ENCODE measurements at places on chromosomes 3 and 15. TPM values are rescaled to one million over a fixed set of nuclear protein-coding genes. Genes with fewer than 3 reads are reported as not detected.

GRCh38 chr3:148211725-148212124, 486.0 kb upstream of the AGTR1 start:
- DNase-seq: no peak

DNA sequence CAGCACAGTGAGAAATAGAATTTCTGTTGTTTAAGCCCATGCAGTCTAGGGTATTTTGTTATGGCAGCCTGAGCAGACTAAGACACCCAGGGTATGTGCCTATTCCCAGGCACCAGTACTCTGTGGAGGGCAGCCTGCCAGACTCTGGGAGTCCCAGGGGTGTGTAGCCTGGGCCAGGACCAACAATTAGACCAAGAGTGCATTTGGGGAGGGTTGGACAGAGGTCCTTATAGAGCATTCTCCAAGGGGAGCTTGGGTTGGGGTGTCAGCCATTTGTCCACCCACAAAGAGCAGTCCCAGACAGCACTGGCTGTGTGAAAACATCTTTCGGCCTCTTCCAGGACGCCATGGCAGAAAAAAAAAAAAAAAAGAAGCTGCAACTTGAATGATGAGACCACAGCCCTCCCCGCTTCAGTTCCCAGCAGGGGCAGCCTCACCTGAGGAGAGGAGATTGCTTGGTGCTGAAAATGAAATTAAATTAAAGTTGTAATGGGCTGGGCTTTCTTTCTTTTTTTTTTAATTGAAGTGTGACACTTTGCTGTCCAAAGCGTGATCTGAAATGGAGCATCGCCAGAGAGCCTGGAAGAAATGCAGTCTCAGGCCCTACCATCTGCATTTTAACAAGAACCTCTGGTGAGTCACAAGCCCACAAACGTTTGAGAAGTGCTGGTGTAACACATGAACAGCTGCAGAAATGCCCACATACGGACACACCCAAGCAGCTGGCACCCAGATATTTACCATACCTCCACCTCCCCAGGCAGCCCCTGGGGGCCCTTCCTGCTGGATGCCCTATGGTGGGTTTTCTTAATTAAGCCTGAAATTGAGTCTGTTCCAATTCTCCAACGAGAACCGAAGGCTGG, 21.3 kb upstream of the CAV3 start:
- DNase-seq: no peak

GRCh38 chr15:29480278-29480677, 210.7 kb upstream of the NSMCE3 start:
- DNase-seq: peak; percentile 21

Gene GOLGA8G
- total RNA-seq: 0.19 TPM

Gene CLRN1
- not detected for total RNA-seq

DNA sequence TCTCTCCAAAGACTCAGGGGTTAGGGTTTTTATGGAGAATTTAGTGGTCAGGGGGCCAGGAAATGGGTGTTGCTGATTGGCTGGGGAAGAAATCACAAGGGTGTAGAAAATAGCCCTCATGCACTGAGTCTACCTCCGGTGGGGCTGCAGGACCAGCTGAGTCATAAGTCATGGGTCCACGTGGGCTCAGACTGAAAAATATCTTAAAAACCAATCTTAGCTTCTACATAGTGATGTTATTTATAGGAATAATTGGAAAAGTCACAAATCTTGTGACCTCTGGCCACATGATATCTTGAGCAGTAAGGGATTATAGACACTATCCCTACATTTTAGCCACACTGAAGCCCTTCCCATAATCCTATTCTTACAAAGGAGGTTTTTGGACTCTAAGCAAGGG, 224.0 kb downstream of the DPH6 start:
- DNase-seq: no peak

DNA sequence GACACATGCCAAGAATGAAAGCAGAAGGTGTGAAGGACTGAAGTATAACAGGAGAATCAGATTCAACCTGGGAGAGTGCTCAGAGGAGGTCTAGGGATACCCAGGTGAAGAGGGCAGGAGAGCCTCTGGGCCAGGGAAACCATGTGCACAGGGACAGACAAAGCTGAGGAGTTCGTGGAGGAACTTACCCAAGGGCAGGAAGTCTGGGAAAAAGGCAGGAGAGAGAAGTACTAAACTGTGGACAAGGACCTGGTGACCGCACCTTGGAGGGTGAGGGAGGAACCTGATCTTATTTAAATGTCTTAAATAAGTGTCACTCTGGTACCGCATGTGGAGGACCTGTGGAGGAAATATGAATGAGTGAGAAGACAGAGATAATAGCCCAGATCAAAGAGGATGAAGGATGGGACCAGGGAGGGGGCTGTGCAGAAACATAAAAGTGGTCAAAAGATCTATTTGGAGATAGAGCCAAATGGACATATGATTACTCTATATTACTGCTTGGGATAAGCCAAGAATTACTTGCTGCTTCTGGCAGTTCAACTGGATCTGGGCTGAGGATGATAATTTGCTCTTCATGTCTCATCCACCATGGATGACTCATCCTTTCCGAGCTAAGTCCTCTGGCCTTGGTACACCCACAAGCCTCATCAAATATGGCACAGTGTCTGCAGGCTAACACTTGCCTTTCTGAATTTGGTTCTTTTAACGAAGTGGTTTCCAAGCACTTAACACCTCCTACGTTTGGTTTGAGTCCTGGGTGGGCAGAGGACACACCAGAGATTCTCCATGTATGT, 116.9 kb upstream of the NMNAT3 start:
- peak; percentile 64 for DNase-seq

GRCh38 chr3:177743173-177743890, 546.0 kb upstream of the TBL1XR1 start:
- no peak for DNase-seq

- DNase-seq: no peak
Observed at GRCh38 chr3:188389711-188390342, 235.9 kb downstream of the LPP start.

DNA sequence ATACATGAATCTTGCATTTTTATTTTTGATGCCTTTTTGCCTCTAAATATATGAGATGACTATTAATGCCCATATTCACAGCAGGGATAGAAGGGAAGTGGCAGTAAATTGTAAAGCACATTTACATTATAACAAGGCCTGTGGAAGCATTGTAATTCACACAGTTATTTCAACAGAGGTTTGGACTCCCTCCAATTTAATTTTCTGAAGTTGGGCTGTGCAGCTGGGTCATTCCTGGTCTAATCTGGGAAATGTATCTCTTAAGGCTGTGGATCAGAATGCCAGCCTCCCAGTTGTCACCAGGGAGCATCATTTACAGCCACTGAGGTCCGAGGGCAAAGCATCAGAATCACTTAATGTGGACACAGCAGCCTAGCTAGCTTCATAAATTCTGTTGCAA, 434.5 kb downstream of the MFSD1 start:
- no peak for DNase-seq

GRCh38 chr3:186319945-186320344, 42.1 kb downstream of the DGKG start:
- DNase-seq: no peak

DNA sequence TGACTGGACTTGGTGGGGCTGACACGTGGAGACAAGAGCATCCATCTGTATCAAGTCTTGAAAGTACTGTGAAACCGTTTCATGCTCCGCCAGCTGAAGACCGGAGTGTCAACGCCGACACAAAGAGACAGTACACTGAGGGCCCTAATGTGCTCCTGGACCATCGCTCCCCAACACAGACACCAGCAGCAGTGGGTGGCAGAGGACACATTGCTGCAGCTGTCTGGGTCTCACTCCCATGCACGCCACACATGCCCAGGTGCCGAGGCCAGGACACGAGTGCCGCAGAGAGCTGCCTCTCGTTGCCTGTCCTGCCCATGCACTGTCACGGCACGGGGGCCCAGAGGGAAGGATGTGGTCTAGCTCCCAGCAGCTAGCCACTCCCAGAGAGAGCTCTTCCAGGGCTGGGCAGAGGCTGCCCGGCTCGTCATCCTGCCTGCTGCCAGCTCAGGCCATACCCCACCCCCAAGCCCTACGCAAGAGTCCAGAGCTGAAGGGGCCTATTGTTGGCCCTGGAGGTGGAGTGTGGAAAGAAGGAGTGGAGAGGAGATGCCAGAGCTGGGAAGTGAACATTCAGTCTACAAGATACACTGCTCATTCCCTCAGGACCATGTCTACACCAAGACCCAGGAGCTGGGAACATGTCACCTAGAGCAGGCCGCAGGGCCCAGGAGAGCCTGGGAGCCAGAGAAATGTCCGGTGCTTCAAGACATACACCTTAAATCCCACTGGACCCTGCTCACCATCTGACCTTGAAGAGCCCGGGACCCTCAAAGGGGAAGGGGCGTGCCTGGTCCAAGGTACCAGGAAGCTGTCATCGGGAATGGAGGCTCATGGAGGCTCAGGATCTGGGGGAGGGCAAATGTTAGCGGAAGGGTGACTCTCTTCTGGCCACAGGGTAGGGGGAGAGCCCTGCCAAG, 7.7 kb downstream of the TNK2 start:
- DNase-seq: no peak

GRCh38 chr3:8979262-8979661, 16.0 kb upstream of the RAD18 start:
- DNase-seq: peak; percentile 29

- DNase-seq: no peak
Observed at GRCh38 chr15:97692301-97693015, 268.0 kb upstream of the ARRDC4 start.

DNA sequence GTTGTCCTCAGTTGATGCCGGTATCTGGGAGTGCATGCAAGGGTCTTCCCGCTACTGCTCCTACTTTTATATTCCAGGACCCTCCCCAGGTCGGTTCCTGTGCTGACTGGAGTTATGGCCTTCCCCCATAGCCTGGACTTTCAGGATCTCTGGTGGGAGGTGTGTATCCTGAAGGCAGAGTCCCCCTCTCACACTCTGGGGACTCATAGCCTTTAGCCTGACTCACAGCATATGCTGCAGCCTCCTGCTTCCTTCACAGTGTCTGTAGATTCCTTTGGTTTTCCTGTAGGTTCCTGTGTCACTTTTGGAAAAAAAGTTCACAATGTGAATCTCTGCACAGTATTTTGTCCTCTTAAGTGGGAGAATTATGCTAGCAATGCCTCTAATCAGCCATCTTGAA, 180.6 kb upstream of the RBMS3 start:
- DNase-seq: no peak

GRCh38 chr15:99485153-99485961, 80.4 kb upstream of the MEF2A start:
- no peak for DNase-seq

DNA sequence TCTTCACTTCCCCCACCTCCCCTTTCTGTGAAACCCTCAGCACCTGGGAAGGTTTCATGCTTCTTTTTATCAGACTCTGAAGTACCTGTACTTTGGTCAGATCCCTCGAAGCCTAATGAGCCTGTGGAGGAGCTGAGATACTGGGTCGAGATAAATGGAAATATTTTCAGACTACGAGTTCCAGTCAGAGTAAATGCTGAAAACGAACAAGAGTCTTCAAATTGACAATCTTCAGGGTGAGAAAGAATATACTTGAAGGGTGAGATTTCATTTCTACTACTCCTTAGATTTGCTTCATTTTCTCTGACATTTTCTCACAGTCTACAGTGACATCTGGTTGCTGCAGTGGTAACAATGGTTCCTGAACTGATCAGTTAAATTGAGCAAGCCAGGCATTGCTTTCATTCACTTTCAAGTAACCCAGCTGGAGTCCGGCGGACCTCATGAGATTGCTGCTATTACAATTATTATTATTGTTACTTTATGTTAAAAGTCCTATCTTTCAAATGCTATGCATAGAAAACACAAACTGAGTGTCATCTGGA, 337.2 kb downstream of the VGLL3 start:
- DNase-seq: no peak

DNA sequence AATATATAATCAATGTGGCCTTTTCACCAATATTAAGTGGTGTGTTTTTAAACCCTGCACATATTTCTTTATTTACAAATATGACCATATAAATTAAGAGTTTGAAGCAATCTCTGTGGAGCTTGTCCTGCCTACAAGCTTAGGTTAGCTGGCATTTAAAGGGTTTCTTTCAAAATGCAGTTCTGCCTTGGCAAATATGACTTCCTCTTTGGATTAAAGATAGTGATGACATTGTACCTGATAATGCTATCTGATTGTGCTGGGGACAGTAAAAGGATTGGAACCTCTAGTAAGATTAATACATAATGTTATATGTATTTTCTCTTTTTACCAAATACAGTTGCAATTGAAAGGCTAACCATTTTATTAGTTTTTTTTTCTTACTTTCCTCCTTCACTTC, 249.1 kb downstream of the OTOL1 start:
- no peak for DNase-seq

Gene LRRC2
- total RNA-seq: 0.69 TPM

DNA sequence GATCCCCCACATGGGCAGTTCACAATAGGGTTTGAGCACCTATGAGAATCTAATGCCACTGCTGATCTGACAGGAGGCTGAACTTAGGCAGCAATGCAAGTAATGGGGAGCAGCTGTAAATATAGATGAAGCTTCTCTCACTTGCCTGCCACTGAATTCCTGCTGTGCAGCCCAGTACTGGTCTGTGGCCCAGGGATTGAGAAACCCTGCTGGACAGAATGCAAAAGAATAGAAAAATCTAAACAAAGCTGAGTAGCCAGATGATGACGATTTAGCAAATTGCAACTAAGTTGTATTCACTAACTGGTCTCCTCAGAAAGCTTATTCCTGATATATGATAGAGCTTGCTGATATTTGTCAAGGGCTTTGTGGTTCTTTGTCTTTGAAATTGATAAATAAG, 34.3 kb upstream of the APH1B start:
- DNase-seq: no peak

DNA sequence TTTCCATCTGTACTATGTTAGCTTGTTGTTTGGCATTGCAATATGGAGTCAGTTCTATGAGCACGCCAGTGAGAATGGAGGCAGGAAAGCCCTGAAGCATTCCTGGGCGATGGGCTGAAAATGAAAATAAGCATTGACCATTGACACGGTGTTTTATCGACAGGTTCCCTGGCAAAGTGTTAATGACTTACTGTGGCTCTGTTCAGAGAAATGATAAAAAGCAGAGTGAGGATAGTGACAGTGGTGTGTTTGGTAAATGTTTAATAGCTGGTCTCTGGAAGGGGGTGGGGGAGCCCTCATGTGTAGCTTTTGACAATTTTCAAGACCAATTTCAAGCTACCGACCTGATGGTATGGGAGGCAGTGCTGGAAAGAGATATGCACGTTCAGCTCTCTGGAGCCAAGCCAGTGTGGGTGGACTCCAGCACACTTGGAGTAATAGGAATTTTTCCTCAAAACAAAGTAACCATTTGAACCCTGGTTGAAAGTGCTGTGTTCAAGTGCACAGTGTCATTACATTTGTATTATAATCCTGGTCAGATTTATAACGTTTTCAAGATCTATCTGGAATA, 341.7 kb upstream of the ROBO2 start:
- DNase-seq: no peak

Gene PLA2G4D
- not detected for total RNA-seq
